Activated T-helper 17 cell treated with anti-CD3 and anti-CD28 coated beads, Interleukin-2, amount 50 U/mL, for 72 hours (primary cell): ENCODE measurements at places on chromosomes 2 and 18. TPM values are rescaled to one million over a fixed set of nuclear protein-coding genes. Genes with fewer than 3 reads are reported as not detected.

MTLN gene
- total RNA-seq = 55.3 TPM

DNA sequence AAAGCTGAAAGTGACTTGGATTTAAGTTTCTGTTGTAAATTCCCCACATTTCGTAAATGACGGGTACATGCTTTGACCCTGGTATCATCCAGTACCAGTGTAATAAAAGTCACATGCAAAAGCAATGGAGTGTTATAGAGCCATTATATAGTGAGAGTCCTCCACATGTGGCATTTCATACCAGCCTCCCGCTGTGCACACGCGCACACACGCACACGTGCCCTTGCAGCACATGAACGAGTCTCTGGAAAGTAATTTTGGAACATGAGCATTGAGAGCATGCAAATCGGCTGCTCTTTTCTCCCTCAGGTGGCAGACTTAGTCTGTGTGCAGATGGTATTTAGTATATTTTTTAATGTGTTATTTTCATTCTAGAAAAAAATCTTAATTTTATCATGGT lies 198.1 kb downstream of the ZNF407 start:
- no peak for ATAC-seq

IL36G gene
- 0.48 TPM for total RNA-seq

- ATAC-seq = no peak
These were observed 132.8 kb downstream of the TPO start for GRCh38 chr2:1546023-1546591.

GRCh38 chr2:152098496-152099366 lies at the start of gene CACNB4:
TSS of gene CACNB4 (minus strand) at chr2:152099044.
- peak; percentile 31 for ATAC-seq

GRCh38 chr2:227456772-227457171 lies 15.2 kb upstream of the AGFG1 start:
- ATAC-seq = no peak

DNA sequence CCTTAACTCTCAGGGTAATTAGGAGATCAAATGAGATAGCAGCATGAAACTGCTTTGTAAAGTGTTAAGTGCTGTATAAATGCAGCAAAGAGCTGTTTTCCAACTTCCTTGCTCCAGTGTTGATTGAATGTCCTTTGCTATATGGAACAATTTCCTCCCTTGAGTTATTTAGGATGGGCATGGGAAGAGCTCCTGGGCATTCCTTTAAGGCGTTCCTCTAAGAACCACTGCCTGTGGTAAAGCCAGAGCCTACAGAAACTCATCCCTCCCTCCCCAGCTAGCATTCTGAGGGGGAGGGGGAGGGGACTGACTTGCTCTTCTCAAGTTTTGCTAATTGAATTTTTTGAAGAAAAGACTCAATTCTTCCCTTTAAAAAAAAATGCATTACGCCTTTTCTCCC lies 1.4 kb downstream of the AKAIN1 start:
- ATAC-seq = no peak

DNA sequence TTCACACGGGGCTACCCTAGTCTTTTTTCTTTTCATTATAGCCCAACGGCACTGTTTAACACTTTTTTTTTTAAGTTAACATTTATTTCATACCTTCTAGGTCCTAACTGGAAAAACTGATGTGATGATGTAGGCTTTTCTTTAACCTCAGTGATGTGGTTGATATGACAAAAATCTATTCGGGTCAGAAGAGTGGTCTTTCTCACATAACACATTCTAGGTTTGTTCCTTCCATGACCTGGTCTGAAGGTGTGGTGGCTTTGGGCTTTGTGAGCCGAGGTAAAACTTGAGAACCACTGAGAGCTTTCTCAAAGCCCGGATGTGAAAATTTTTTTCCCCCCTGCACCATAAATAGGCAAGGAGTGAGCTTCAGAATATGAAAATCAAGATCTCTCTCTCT lies 44.2 kb downstream of the GPD2 start:
- ATAC-seq = peak; percentile 32

DNA sequence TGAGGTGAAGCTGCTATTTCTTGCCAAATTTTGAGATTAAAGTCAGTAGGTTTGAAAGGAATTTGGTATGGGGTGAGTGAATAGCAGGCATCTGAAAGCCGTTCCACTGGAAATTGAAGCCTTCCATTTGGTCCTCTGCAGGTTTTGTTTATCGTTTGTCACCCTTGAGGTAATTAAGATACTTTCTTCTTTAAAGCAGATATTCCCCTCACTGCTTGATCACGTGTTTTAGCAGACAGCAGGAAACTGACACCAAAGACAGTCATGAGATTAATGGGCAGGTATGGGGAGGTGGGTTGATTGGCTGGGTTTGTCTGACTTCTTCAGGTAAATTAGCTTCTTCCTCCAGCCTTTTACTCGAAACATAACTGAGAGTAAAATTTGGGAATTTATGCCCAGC lies 10.7 kb downstream of the LPIN1 start:
- ATAC-seq = no peak

RALBP1 gene
- total RNA-seq = 53.2 TPM

GRCh38 chr2:200471928-200472645 lies 37.8 kb downstream of the KCTD18 start:
- no peak for ATAC-seq

LAMA3 gene
- total RNA-seq = 0.11 TPM

ERFE gene
- total RNA-seq = not detected

DNA sequence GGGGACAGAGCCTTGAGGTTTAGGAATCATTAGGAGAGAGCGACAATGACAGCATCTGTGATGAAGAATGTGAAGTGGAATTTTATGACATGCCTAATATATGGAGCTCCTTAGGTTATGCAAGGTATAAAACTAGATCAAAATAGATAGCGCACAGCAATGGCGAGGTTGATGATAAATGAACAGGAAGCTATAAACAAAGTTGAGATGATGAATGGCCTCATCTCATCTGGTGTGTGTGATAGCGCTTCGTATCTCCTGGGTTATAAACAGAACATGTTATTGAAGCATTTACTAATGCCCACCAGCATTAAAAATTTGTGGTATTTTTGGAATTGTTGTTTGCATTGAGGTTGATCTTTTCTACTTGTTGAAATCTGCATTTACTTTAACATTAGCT lies 231.5 kb downstream of the LTBP1 start:
- ATAC-seq = no peak

AOX1 gene
- 0.95 TPM for total RNA-seq

CXCR1 gene
- not detected for total RNA-seq

DNA sequence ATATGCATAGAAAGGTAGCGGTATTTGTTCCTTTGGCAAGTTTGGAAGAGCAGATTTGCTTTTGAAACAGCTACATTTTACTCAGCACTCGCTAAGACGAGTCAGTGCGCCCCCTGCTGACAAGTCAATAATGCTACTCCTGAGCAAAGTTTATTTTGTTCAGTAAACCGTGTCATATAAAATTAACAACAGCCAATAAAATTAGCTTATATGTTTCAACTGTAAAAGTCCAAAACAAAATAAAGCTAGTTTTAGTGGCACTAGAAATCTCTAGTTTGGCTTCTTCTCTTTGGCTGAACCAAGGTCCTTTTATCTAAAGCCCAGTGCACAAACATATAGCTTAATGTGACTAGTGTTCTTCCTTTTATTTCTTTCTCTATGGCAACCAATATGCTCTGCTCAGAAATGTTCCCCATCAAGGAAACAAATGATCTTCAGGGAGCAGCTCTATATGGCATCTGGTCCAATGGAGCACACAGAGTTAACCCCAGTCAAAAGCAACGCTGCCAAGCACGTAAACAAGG lies 4.2 kb upstream of the POU3F3 start:
- no peak for ATAC-seq

APLF gene
- total RNA-seq = 3.5 TPM

DNA sequence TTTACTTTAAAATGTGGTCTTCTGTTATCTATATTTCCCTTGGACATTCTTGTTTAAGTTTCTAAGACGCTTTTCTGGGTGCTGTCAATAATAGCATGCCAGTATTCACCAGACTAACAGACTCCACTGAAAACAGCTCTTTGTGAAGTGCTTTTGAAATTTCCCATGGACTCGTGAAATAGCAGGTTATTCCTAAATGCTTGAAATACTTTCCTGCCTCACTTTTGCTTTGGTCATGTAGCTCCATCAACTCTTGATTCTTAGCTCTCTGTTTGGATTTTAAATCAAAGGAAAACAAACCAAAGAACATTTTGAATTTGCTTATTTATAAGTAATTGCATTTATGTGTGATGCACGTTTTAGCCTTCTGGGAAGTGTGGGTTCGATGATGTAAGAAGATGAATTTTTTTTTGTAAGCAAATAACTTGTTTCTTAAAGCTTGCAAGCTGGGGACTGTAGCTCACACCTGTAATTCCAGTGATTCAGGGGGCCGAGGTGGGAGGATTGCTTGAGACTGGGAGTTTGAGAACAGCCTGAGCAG lies 147.8 kb downstream of the WDSUB1 start:
- ATAC-seq = no peak

- ATAC-seq = no peak
These were observed 33.0 kb downstream of the SLC1A4 start for GRCh38 chr2:65022189-65022588.

SLC16A14 gene
- total RNA-seq = not detected

DNA sequence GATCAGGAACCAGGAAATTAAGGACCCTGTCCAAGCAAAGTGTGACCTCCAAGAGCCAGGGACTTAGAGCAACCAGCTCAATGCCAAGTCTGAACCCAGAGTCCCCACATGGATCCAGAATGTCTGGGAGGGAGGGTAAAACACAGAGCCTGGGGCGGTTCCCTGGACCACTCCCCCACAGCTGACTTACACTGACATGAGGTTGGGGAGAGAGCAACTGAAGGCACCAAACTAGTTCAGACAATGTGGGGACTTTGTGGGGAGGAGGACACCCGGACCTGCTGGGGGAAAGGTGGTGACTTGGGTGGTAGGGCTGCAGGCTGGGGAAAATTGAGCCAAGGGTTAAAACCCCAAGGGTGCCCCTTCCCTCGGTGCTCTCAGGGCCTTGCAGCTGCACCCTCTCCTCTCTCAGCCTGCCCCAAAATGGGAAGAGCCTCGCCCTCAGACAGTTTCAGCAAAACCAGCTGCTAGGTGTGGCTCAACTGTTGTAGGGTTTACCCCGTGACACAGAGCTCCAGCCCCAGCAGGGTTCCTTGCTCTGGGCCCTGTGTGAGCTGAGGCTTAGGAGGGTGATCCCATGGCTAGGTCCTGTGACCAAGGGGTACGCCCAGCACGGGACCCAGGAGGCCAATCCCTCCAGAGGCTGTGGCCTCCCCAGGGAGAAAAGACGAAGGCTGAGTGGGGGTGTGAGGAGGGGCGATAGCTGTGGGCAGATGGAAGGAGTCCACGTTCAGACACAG lies 28.6 kb downstream of the MARCO start:
- no peak for ATAC-seq

GRCh38 chr2:101697124-101698013 lies at the start of gene MAP4K4:
TSS of gene MAP4K4 (plus strand) at chr2:101697707. CDS start at chr2:101698081, 374 bp downstream.
- ATAC-seq = peak; percentile 43

ZSWIM2 gene
- total RNA-seq = not detected

DNA sequence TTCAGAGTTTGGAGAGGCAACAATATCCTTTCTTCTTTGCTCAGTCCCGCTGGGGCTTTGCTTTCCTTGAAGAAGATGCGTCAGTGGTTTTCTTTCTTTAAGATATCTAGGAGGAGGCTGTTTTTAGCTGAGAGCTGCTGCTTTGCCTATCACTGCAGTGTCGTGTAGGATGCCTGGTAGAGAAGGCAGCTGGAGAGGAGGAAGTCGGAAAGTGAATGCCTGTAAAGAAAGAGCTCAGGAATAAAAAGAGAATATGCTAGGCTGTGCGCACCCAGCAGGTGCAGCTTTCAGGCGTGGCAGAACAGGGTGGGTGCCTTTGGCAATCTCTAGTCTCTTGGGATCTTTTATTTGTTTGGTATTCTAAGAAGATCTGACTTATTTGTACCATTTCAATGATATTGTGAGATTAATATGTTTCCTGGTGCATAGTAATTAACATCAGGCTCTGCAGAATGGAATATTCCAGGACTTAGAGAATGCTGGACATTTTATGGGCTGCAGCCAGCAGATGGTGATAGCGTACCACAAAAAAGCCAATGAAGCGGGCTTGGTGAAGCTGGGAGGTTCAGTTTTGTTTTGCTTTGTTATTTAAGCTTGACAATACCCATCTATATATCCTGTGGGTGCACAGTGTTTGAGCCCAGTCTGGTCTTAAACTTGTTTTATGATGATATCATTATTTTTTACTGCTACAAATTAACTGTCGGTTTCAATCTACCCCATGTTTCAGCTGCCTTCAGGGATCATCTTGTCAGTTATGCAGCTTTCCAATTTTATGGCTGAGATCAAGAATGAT lies 34.9 kb downstream of the CAVIN2 start:
- ATAC-seq = peak; percentile 26

- ATAC-seq = no peak
These were observed 92.5 kb downstream of the KCTD18 start for GRCh38 chr2:200417366-200417765.

DNA sequence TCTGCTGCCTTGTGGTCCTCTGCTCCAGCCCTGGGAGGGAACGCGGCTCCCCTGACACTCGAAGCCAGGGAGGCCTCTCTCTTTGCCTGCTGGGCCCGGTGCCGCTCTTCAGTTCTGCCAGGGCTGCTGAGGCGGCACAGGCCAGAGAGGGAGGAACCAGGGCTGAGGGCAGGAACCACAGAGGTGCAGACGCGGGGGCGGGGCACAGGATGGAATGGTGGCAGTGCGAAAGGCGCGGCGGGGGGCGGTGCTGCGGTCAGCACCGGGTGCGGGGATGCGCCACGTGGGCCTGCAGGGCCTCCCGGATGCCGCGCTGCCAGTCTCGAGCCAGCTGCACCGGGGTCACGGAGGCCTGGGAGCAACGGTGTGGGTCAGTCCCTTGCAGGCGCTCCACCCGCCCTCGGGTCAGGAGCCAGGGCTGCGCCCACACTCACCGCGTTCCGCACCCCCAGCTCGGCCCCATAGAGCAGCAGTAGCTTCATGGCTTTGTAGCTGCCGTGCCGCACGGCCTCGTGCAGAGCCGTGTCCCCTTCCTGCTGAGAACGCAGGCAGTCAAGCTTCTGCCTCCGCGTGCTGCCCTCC lies 4.4 kb downstream of the ANKRD23 start:
- peak; percentile 93 for ATAC-seq

DNA sequence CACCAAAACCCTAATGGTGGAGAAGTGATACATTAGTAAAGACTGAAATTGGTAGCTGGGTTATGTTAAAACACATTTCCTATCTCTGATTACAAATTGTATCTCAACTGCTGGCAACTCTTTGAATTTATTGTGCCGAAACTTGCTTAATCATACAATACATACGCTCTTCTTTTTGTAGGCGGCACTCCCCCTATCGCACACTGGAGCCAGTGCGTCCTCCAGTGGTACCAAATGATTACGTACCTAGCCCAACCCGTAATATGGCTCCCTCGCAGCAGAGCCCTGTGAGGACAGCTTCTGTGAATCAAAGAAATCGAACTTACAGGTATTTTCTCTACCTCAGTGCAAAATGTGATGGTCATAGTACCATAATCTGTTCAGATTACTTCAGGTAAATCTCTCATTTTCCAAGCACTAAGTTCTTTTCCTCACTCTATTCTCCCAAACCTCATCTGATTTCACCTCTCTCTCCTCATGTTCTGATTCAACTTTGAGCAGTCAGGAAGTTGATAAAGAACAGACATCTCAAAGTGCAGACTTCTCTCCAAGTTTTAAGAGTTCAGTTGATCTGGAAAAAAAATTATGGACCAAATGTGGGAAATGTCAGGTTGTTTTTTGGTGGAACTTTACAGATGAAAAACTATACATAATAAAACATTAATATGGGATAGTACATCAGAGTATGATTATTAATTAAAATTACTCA lies 66.5 kb downstream of the ABI2 start:
- no peak for ATAC-seq
